Mesenteric fat pad (tissue), 1 donor: ENCODE measurements at places on chromosomes 4 and X. TPM values are rescaled to one million over a fixed set of nuclear protein-coding genes. Genes with fewer than 3 reads are reported as not detected.

DNA sequence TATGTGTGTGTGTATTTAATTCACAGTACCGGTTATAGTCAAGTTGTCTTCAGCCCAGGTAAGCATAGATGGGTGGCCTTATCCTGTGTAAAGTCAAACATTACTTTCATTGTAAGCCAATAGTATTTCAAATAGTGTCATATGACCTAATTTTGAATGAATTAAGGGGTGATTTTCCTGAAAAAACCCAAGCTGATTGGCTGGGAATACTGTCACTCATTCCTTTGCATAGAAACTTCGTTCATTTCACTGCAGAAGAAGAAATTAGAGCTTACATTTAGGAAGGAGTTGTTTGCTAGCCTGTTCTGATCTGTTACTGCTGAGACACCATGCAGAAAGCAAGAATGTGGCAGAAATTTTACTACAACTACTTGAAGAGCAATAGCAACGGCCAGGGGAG lies 45.4 kb downstream of the SMARCAD1 start:
- DNase-seq = no peak

DNA sequence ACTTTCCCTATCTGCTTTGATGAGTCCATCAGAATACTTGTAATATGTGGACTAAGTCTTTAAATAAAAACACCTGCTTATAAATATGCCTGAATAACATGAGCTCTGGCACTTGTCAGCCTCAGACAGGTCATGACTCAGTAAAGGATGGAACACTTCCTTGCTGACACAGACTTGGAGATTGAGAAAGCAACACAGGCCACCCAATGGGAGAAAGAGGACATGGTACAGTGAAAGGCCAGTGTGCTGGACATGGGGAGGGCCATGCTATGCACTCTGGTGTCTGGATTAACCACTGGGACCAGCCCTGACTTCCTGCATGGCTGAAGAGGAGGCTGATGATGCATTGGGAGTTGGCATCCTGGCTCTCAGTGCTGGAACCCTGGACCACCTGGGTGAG lies 149.5 kb downstream of the DHRSX start:
- no peak for DNase-seq

DNA sequence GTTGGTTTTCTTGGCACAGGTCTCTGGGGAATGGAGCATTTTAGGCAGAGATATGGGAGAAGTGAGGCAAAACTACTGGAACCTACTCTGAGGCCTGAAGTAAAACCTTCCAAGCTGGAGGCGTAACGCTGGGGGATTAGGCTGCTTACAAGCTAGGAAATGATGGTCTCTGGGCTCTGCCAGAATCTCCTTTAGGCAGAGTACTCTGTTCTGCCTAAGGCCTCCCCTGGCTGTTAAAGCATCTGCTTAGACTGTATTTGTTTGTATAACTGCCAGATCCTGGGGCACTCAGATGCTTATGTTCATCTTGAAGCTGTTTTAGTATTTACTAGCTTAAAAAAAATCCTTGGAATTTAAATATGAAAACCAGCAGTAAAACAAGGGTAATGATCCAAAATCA lies 822.2 kb downstream of the RPA4 start:
- DNase-seq = no peak

DNA sequence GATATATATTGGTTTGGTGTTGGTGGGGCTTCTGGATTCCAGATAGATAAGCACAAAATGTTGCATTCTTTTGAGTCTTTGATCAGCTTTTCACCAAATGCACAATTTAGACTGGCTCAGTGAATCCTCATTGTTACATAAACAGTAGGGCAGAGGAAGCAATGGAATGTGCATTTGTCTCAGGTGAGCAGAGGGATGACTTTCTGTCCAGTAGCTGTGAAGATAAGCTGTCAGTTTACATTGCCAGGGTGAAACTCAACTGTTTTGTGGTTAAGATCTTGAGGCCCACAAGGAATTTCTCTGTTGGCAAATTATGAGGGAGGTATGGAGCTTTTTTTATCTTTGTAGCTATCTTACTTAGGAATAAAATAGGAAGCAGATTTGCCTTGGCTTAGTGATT lies 168.0 kb downstream of the GALNTL6 start:
- DNase-seq = no peak

GRCh38 chrX:26070882-26071281 lies 67.3 kb upstream of the MAGEB18 start:
- no peak for DNase-seq

DNA sequence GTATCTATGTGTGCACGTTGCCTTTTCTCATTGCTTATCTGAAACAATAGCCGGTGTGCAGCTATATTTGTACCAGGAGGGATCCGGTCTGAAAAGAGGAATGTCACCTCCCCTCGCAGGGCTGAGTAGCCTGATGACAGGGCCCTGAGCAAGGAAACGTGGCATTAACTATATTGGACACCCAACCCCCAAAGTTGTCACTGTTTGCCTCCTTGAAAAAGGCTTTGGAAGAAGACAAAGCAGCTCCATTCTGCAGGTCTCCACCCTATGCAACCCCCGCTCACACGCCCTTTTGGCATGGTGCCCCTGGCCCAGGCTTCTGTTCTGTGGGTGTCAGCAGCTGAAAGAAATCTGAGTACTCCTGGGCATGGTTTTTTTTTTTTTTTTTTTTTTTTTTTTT lies 8.2 kb downstream of the PRRG3 start:
- DNase-seq = peak; percentile 79

GRCh38 chrX:120750381-120750780 lies 120.5 kb upstream of the C1GALT1C1 start:
- DNase-seq = no peak

DNA sequence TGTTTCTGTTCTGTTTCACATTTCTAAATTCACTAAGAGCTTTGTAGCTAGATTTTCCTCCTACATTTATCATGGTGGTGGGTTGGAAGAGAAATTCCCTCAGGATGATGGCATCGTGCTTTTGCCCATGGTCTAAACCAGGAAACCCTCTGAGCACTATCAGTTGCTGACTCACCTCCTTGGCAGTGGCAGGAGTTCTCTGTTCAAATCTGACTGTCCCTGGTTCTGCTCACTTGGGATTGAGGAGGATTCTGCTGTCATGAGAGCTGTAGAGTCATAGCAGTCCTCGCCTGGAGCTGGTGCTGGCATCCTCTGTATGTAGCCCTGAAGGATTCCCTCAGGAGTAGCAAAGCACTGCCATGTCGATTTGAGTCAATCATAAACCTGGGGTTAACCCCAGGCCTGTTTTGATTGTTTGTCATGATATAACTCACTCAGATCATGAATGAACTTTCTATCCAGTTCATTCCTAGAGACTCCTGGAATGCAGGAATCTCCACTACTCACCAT lies 9.4 kb downstream of the TEX13A start:
- DNase-seq = no peak

DNA sequence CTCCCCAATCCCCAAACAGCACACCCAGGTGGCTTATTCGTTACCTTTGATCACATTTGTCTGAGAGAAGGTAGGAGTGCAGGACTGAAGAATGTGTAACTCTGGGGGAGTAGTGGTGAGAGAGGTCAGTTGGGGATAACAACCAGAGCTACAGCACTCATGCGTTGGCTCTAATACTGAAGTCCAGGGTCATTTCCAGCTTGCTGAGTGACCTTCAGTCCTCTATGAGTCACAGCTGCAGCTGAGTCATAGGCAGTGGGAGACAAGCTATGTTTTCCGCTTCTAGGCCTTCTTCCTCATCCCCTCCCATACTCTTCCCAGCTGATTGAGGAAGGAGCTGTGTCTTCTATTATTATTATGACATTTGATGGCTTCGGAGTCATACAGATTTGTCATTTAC lies 31.6 kb upstream of the CT47C1 start:
- no peak for DNase-seq

DNA sequence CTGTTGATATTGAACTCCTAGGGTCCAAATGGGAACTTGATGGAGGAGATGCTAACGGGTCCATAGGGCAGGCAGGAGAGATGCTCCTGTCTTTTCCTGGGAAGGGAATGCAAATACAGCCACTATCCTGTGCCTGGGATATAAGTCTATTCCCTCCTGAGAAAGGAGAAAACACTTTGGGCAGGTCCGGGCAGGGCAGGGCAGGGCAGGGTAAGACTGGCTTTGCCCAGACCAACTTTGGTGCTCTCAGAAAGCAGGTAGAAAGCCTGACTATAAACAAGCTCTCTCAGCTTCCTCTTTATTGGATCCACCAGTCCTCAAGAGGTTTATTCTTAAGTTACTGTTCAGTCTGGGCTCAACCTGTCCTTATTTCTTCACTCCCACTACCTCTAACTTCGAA lies 232.3 kb downstream of the PTTG2 start:
- DNase-seq = peak; percentile 85

CLGN gene
- total RNA-seq = not detected
